H7 (cell line): ENCODE measurements at places on chromosomes 12 and 14. TPM values are rescaled to one million over a fixed set of nuclear protein-coding genes. Genes with fewer than 3 reads are reported as not detected.

PLEKHD1 gene
- total RNA-seq = 0.10 and 0.37 TPM in 2 replicates

SLC25A21 gene
- total RNA-seq = 7.7 and 8.1 TPM in 2 replicates

CLEC4C gene
- 0.17 TPM in 1 of 2 replicates, not detected in the other for total RNA-seq

C14orf132 gene
- total RNA-seq = 12.1 and 12.5 TPM in 2 replicates

CLEC6A gene
- 0.07 and 0.31 TPM in 2 replicates for total RNA-seq

RTN1 gene
- 0.42 and 3.7 TPM in 2 replicates for total RNA-seq

RHEBL1 gene
- total RNA-seq = 5.5 and 7.1 TPM in 2 replicates

MRPL51 gene
- total RNA-seq = 137 and 145 TPM in 2 replicates

MYH7 gene
- not detected in 2 replicates for total RNA-seq

PLXNC1 gene
- 0.67 and 1.2 TPM in 2 replicates for total RNA-seq

SSPN gene
- total RNA-seq = 0.31 and 1.1 TPM in 2 replicates

PRH2 gene
- 0.21 TPM in 1 of 2 replicates, not detected in the other for total RNA-seq

ATXN3 gene
- total RNA-seq = 18.9 and 31.5 TPM in 2 replicates

ABCD2 gene
- not detected in 2 replicates for total RNA-seq

DNA sequence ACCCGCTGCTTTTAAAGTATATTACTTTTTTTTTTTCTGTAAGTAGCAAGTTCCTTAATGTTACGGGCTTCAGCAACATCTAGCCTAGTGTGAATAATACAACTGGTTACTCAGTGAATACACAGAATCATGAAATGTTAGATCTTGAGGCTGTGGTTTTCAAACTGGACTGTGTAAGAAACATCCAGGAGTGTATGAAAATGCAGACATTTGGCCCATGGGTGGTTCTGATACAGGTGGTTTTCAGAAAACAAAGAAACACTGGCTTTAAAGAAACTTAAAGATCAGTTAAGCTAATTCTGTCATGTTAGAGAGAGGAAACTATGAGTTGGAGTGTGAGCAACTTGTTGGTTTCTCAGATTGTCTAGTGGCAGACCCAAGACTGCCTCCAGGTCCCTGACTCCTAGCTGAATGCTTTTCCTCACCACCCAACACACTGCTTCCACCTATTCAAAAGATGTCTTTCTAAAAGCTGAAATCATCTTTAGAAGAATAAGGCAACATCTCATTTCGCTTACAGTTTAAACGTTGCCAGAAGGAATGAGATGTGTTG, 36.1 kb downstream of the TBC1D30 start:
- DNase-seq = no peak

GRCh38 chr14:105141026-105141425, 27.6 kb downstream of the JAG2 start:
- no peak for DNase-seq

GRCh38 chr12:58882826-58883225, 37.5 kb downstream of the LRIG3 start:
- DNase-seq = peak; percentile 7

DNA sequence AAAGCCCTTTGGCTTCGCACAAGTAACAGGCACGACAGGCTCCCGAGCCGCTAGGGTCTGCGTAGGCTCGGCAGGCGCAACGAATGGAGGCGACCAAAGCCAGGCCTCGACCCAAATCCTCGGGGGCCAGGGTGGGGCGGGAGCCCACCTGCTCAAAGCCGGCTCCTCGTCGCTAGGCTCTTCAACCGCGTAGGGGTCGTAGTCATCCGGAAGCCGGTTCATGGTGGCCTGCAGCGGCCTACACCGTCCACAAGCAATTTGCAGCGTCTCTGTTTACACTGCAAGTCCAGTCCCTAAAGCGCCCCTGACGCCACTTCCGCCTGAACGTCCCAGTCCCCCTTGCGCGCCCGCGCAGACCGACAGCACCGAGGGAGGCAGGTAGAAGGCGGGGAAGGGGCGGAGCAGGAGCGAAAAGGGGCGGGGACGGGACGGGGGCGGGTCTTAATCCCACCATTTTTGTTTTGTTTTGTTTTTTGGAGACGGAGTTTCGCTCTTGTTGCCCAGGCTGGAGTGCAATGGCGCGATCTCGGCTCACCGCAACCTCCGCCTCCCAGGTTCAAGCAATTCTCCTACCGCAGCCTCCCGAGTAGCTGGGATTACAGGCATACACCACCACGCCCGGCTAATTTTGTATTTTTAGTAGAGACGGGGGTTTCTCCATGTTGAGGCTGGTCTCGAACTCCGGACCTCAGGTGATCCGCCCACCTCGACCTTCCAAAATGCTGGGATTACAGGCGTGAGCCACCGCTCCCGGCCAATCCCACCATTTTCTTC, at the start of gene EAPP:
TSS of gene EAPP (minus strand) at position 295 of the 774 bp plus-strand sequence. CDS start at position 222, 73 bp downstream.
- peak; percentile 99 for DNase-seq

GRCh38 chr14:50002926-50003212, 110.0 kb downstream of the ARF6 start:
- no peak for DNase-seq

GRCh38 chr14:93114068-93114710, 1.5 kb downstream of the ITPK1 start:
- DNase-seq = peak; percentile 64

DNA sequence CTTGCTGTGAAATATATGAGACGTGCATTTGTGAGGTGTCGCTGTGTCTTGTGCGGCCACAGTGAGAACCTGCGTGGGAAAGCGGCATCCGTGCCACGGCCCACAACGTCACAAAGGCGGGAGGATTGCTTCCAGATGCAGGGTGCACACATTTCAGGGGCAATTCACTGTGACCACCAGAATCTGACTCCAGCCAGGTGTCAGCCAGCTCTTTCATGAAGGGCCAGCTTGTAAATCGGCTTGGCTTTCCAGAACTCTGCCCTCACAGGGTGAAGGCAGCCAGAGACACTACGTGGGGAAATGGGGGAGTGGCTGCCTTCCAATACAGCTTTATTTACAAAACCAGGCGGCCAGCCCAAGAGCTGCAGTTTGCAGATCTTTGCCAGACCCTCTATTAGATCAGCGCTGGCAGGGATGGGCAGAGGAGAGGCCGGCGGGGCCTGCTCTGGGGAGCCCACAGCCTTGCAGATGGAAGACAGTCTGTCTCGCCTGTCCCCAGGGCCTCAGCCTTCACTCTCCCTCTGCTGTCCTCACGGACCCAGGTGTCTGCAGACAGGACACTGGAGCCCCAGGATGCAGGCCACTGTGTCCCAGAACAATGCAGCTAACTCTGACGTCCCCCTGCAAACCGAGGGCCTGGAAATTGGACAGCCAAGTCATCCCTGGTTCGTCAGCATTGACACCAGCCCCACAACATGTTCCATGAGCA, 53.5 kb downstream of the ADGRD1 start:
- no peak for DNase-seq

DNA sequence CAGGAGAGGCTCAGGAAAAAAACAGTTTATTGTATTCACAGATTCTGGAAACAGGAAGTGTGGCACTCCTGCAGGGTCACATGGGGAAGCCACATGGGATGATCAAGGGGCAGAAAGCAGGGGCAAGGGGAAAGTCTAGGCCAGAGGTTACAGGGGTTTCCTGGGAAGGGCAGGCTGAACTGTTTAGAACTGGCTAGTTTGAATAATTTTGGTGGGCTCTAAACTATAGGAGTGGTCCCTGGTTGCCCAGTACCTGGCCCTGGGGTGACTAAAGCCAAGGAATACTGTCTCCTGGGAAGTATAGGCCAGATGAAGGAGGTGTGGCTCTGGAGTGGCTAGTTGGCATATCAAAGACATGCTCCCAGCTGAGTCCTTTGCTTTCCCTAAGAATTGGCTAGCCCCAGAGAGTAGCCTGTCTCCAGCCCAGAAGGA, 169.2 kb downstream of the SLC41A2 start:
- peak; percentile 60 for DNase-seq

DNA sequence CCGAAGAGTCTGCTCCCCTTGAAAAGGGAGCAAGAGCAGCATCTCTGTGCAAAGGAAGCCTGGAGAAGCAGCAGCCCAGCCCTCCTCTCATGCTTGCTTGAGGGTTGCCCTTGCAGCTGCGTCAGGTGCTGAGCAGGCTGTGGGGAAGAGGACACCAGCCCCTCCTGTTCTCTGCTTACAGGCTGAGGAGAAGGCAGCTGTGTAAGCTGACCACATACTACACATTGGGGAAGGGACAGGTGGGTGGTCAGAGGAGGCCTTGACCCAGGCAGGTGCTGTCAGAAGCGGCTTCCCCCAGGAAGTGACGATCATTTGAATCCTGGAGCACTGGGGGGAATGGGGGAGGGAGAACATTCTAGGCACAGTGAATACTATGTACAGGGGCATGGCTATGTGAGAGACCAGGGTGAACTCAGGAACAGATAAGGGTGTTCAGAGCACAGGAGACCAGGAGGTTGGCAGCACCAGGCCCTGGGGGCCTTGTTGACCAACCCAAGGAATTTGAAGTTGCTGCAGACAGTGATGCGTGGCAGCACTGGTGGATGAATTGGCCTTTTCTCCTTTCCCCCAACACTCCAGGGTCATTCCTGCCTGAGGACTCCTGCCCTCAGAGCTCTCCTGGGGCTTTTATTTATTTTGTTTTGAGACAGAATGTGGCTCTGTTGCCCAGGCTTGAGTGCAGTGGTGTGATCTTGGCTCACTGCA, 2.7 kb upstream of the KLC1 start:
- no peak for DNase-seq

- peak; percentile 19 for DNase-seq
Observed at GRCh38 chr12:1936406-1937320, 18.2 kb upstream of the CACNA2D4 start.

- DNase-seq = no peak
Observed at GRCh38 chr14:72675126-72675525, 218.8 kb downstream of the DPF3 start.

DNA sequence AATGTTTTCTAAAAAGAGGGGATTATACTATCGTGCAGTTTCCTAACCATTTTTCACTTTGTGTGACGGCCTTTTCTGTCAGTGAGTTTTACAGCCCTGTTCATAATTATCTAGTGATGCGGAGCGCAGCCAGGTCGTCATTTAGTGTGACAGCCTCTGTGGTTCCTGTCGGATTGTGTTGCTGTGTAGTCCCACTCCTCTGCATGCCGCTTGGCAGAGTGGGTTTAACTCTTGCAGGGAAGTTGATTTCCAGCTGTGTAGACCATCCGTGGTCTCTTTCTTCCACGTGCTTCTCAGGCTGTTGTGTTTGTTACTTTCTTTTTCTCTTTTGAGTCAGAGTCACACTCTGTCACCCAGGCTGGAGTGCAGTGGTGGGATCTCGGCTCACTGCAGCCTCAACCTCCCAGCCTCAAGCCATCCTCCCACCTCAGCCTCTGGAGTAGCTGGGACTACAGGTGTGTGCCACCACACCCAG, 8.6 kb downstream of the RAN start:
- DNase-seq = no peak

DNA sequence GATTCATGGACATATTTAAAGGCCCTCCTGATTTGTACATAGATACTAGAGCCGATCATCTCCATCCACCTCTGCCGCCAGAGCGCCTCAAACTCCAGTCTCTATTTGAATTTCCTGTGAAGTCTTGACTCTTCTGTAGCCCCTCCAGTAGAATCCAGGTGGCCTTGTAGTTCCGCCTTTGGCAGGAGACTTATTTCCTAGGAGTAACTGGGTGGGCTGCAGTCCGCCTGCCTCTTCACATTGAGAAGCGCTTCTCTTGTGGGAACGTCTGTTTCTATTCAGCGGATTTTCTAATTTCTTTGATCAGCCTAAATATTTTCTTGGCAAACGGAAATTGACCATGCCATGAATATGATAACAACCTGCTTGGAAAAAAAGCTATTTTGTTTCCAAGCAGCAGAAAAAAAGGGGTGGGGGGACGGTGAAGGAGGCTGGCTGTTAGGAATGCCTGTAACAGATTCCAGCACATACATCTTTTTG, 9.0 kb upstream of the SIX1 start:
- DNase-seq = peak; percentile 42

DNA sequence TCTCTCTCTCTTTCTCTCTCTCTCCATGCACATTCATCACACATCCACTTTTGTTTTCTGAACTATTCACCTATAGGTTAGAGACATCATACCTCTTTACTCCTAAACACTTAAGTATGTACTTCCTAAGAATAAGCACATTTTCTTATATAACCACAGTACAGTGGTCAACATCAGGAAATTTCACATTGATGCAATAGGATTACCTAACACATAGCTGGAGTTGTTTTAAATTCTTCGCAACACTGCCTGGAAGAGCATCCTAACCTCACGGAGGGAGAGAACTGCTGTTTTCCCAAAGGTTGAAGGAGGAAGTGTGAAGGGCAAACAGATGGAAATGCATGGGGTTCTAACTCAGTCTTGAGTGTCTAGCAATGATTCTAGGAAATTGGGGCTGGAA, 159.2 kb downstream of the SYT1 start:
- DNase-seq = no peak

- peak; percentile 80 for DNase-seq
Observed at GRCh38 chr12:48005001-48005749, 899 bp upstream of the COL2A1 start.

DNA sequence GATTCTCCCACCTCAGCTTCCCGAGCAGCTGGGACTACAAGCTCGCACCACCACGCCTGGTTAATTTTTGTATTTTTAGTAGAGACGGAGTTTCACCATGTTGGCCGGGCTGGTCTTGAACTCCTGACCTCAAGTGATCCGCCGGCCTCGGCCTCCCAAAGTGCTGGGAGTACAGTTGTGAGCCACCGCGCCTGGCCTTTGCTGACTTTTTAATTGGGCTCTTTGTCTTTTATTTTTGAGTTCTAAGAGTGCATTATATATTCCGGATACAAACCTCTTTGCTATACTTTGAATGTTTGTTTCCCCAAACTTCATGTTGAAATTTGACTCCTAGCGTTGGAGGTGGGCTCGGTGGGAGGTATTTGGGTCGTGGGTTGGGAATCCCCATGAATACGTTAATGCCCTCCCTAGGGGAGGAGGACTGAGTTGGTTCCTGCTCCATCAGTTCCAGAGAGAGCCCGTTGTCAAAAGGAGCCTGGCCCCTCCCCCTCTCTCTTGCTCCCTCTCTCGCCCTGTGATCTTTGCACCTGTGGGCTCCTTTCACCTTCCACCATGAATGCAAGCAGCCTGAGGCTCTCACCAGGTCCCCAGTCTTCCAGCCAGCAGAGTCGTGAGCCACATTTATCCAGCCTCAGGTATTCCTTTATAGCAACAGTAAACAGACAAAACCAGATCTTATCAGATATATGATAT, 103.2 kb upstream of the EVL start:
- DNase-seq = peak; percentile 85

DNA sequence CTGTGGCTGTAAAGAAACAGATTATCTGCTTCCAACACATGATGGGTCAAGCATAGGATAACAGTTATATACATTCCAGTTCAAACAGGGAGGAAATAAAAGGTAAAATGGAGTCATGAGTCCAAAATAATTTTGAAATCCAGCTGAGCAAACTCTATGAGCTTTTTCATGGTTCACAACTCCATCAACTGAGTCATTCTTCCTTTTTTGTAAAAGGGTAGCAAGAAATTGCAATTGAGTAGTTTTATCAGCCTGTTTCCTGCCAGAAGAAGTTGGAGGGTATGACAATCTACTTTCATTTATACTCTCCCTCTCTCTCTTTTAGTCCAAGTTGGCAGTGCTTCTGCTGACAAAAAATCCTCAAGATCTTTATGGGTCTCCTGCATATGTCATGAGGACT, 95.6 kb downstream of the CPNE8 start:
- no peak for DNase-seq

DNA sequence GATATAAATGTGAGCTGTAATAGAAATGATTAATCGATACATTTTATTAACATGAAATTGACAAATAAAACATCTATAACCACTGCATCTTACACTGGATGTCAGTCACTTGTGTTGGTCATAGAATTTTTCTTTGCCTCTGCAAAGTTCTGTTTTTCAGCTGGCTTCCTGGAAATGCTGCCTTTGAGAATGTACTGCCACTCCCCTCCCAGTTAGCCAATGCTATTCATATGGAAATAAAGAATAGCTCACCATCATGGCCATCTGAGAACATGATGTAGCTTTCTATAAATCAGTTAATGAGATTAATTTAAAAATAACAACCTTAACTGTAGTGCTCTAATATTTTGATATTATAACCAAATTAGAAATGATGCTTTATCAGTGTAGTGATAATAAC, 41.1 kb downstream of the SLCO1B1 start:
- DNase-seq = no peak
